ENCODE measurements at places on chromosomes 16 and 17. TPM values are rescaled to one million over a fixed set of nuclear protein-coding genes. Genes with fewer than 3 reads are reported as not detected.

Gene PLCG2
- 2.5 TPM for total RNA-seq

Gene STUB1
- 193 TPM for total RNA-seq

Gene LRRC75A
- not detected for total RNA-seq

Gene C16orf92
- not detected for total RNA-seq

Gene TMIGD1
- total RNA-seq = not detected

Gene C16orf74
- 62.1 TPM for total RNA-seq

Gene OTOA
- total RNA-seq = not detected

Gene KRTAP9-2
- total RNA-seq = not detected

Gene PIGS
- 55.8 TPM for total RNA-seq

Gene CHST5
- not detected for total RNA-seq

Gene TBC1D3C
- total RNA-seq = not detected

Gene IL34
- 0.63 TPM for total RNA-seq
